ENCODE measurements at places on chromosomes 5 and 9.

DNA sequence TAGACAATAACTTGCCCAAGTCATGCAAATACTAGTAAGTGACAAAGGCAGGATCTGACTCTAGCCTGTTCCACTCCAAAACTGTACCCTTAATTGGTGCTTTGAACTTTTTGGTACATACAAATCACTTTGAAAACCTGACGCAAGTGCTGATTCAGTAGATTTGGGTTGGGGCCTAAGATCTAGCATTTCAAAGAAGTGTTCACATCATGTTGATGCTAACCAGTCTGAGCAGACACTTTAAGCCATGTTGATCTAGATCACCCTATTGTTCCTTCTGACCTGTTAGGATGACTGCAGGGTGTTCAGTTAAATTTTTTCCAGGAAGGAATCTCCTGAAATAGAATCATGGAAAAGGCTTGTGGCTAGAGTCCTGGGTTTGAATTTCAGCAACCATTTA is 57.7 kb upstream of the CPEB4 start:
- no peak for DNase-seq

GRCh38 chr5:122153230-122153629 is 23.9 kb downstream of the ZNF474 start:
- peak; percentile 89 for DNase-seq

DNA sequence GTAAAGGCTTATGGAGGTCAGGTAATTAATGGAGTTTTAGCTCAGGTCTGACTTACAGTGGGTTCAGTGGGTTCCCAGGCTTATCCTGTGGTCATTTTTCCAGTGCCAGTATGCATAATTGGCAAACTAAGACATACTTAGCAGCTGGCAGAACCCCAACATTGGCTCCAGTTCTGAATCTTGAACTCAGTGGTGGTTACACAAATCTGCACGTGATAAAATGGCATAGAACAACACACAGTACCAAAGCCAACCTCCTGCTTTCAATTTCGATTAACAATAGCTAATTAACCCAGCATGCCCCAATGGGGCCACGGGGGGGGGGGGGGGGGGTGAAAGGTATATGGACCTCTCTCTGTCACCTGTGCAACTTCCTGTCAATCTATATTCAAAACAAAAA is 19.0 kb upstream of the BARX1 start:
- DNase-seq = peak; percentile 37

- DNase-seq = no peak
Observed at GRCh38 chr9:131177898-131178297, 52.5 kb downstream of the NUP214 start.

- DNase-seq = no peak
Observed at GRCh38 chr9:134283692-134284265, 42.5 kb upstream of the RXRA start.

GRCh38 chr5:57195060-57195459 is 21.2 kb downstream of the GPBP1 start:
- no peak for DNase-seq

DNA sequence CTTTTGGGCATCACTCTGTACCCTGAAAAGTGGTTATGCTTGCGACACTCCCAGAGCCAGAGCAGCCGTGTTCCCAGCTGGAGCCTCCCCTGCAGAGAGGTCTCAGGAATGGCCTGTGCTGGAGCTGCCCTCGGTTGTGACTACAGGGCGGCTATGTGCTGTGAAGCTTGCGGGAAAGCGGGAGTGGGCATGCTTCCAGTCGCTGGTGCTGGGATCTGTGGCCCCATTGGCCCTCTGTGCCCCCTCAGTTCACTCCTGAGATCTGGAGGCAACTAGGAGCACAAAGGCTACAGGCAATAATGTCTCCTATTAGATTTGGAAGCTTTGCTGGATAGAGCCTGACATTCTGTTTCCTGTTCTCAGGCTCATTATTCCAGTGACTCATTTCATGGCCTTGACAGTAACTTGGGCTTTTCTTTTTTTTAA is 56.9 kb downstream of the GPR107 start:
- DNase-seq = peak; percentile 35

DNA sequence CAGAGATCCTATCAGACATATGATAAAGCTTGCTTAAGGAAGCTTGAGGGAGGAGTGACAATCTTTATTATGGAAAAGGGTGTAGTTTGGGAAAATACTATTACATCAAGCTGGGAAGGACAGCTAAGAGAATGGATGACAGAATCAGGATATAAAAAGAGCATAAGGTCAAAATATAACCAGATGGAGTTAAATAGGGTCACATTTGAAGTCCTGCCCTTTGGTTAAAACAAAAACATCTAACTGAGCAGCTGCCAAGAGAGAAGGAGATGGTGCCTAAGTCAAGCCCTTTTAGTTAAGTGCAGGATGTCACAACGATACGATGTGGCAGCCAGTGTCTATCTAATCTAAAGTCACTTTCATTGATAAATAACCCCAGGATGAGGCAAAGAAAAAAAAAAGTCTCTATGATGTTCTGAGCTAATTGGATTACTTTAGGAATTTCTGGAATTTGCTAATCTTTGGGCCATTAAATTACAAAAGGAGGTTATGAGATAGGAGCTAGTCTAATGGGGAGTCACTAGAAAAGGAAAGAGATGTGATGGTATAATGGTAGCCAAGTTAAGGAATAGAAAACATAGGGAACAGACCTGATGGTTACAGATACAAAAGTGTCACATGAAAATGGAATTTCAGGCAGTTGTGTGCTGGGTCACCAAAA is 365.2 kb downstream of the PDE4D start:
- no peak for DNase-seq

DNA sequence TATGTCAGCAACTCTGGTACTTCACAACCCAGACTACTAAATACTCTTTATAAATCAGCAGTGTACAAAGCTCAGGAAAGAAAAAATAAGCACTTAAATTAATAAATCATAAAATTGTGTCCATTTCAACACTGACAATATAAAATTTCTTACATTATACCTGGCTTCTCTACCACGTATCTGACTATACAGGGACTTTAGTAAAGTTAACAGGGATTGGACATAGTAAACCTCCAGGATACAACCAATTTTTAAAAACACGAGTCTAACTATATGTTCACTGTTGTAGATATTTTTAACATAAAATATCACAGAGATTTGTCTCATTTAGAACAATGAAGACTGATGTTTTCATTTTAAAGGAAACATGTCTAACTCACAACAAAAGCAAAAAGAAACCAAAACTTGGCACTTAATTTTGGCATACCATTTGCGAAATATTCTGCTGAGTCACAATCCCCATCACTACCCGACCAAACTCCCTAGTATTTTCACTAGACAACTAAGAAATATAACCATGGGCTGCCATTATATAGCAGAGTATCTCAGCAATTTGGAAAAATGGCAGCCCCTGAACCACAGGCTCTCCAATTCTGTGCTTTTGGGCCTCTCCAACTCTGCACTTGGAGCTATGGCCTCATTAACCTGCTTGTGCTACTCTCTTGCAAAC is 14.4 kb downstream of the FAM169A start:
- DNase-seq = peak; percentile 73
